PC-9 (cell line): ENCODE measurements at places on chromosomes 1 and 21. TPM values are rescaled to one million over a fixed set of nuclear protein-coding genes. Genes with fewer than 3 reads are reported as not detected.

IVL gene
- not detected in 2 replicates for total RNA-seq

TMEM269 gene
- 0.28 and 1.0 TPM in 2 replicates for total RNA-seq

- peak; percentile 55 for DNase-seq
Measured at GRCh38 chr1:207084701-207085180, 3.9 kb upstream of the C4BPB start.

DNA sequence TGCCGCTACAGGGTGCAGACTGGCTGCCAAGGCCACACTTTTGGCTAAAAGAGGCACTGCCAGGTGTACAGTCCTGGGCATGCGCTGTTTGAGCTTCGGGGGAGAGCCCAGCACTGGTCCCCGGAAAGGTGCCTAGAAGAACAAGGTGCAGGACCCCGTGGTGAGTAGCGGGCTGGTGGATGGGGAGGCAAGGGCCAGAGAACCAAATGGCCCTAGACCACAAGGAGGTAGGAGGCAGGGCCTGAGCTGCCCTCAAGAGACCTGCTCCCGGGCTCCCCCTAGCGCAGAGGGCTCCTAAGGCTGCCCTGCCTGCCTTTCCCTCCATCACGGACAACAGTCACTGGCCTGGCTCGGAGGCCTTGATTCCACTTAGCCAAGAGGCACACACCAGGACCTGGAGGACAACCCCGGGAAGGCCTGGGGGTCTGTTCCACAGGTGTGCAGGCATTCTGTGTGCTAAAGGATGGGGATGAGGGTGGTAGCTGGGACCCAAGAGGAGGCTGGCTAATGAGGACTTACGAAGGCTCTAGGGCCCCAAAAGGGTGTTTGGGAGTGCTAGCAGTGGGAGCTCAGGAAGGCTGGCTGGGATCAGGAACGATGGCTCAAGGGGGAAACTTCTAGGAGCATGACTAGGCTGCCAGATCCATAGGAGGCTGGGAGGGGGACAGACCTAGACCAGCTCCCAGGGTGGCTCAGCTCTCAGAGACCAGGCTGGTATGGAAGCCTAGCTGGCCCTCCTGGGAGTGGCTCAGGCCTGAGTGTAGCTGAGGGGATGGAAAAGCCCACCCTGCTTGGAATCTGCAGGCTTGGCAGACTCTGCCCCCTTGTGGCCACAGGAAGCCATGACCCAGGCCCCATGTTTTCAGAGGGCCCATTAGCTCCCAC is 742 bp downstream of the ARTN start:
- DNase-seq, result peak; percentile 90

- DNase-seq, result no peak
Measured at GRCh38 chr1:168164771-168165170, 14.0 kb upstream of the TIPRL start.

DNA sequence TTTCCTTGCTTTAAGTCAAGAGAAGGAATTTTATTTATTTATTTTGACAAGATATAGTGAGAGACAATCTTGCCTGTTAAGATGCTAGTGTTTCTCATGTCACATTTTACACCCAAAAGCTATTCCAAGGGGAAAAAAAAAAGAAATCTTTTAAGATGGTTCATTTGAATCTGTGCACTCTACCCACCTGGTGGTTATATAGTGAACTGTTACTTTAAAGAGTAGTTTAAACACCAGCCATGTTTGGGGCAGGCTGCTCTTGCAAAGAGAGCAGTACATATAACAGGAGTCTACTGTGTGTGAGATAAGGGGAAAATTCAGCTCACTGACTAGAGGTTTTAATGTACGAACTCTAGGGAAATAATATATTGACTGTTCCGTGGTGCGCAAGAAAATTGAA is 3.3 kb upstream of the ELAVL4 start:
- no peak for DNase-seq

GRCh38 chr1:41920658-41921057 is 1.9 kb upstream of the HIVEP3 start:
- DNase-seq, result peak; percentile 89

GRCh38 chr1:229440851-229441537 is 7.1 kb upstream of the ACTA1 start:
- no peak for DNase-seq

DNA sequence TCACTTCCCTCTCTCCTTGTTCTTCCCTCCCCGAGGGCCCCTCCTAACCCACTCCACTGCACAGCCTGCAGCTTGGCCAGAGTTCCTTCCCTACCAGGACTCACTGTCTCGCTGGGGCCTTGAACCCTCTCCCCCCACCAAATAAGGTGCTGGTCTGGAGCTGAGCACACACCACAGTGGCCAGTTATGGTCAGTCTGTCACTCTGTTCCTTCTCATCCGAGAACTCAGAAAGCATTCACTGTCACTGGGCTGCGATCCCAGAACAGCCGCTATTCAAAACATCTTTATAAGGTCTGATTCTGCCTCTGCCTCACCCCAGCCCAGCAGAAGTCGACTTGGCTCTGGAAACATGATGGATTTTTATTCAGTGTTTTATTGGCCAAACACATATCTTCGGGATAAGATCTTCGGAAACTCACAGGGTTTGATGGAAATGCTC is 19.8 kb upstream of the LBR start:
- DNase-seq, result no peak

SIK1 gene
- 28.5 and 37.7 TPM in 2 replicates for total RNA-seq

DNA sequence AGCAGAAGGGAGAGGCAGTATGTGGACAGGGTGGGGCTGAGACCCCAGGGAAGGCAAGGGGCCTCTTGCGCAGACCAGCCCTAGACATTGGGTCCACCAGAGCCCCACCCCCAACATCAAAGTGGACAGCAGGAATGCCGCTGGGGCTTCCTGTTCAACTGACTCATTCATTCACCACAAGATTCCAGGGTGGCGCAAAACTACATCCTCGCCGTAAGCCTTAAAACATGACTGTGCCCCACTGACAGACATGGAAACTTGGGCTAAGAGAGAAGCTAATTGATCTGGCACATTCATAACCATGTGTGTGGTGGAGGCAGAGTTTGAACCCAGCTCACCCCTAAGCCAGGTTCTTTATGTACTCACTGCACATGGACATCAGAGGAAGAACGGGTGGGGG is 14.0 kb downstream of the COL16A1 start:
- peak; percentile 80 for DNase-seq

DNA sequence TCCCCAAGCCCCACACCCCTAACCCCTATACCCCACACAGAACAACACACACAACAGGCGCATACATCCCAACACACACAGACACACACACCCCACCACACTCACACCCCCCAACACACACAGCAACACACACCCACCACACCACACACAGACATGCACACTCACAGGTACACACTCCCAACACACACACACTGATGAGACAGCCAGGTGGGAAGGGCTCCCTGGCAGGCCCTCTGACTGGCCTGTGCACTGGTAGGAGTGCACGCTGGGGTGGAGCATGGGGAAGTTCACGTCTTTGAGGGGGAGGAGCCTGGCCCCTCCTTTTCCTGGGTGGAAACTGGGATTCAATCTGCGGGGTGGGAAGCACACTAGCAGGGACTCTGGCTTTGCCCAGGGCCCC is 116.7 kb downstream of the RHOU start:
- DNase-seq, result no peak

GRCh38 chr1:46041551-46041950 is 90.9 kb downstream of the PIK3R3 start:
- no peak for DNase-seq

GRCh38 chr1:59178339-59179187 is 118.3 kb upstream of the FGGY start:
- DNase-seq, result no peak

DNA sequence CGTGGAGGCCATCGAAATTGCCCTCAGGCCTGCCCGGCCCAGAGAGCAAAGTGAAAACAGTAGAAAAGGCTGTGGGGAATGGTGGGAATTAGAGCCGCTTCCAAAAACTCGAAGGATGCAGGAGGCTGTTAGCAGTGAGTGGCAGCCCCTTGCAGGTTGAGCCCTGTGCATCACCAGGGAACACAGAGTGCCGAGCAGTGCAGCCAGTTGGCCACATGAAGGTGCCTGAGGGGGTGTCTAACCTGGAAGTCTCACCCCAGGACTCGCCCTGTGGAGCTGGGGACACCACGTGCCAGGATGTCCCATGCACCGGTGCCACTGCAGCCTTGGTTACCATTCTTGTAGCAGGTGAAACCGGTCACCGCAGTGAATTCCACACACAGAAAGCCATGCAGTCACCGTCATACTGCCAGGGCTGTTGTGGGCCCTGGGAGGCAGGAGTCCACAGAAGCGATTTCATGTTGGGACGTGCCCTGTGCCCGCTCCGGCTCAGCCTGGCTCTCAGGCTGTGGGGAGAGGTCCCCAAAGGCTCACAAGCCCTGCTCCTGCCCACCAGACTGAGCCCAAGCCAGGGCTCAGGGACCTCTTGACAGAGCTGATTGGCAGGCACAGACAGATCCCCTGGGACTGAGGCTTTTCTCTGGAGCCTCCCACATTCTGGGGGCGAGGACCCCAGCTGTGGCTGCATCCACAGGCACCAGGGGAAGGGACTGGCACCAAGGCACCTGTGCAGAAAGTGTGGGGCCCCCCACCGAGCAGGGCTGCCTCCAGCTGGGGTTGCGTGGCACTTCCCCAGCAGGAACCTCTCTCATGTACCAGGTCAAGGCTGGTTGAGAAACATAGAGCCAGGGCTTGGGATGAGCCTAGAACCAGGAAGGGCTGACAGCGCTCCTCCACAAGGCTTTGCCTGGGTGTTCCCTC is 16.7 kb upstream of the ACTRT2 start:
- no peak for DNase-seq

SPATA45 gene
- total RNA-seq, result not detected in 2 replicates

TRMT1L gene
- total RNA-seq, result 16.9 and 18.3 TPM in 2 replicates

DNA sequence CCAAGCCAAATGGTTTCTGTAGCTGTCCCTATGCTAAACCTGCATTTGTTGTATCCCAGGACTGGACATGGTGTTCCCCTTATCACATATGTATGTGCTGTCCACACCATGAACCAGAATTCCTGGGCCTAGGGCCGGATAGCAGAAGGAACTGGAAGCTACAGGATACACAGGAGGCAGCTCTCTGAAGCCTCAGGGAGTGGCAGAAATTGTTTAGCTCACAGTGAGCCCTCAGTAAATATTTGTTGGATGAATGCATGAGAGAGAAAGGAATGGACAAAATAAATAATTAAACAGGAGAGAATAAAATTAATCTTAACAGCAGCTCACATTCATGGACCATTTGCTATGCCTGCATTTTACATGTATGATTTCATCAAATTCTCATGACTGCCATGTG is 2.1 kb downstream of the NIPAL3 start:
- peak; percentile 44 for DNase-seq

- DNase-seq, result no peak
Measured at GRCh38 chr1:54169068-54169467, 16.3 kb upstream of the CDCP2 start.

GRCh38 chr1:55861676-55862340 is 646.6 kb upstream of the USP24 start:
- no peak for DNase-seq

- no peak for DNase-seq
Measured at GRCh38 chr21:16194788-16195537, 465.2 kb downstream of the USP25 start.

S100B gene
- total RNA-seq, result not detected in 2 replicates
